A549 treated with RU486 at 1 μM for 4 hours (cell line): ENCODE measurements at places on chromosomes 2 and 18. TPM values are rescaled to one million over a fixed set of nuclear protein-coding genes. Genes with fewer than 3 reads are reported as not detected.

KCNG3 gene
- 0.62 to 1.0 TPM (median 0.73 TPM) in 5 replicates for total RNA-seq

UGT1A8 gene
- 0.06 to 0.13 TPM in 2 of 5 replicates, not detected in the others for total RNA-seq

COLEC12 gene
- 0.02 to 0.05 TPM (median 0.05 TPM) in 3 of 5 replicates, not detected in the others for total RNA-seq

CCDC150 gene
- total RNA-seq: 2.8 to 5.7 TPM (median 4.7 TPM) in 5 replicates

CLIP4 gene
- 18.2 to 28.6 TPM (median 24.8 TPM) in 5 replicates for total RNA-seq

SOWAHC gene
- 8.4 to 18.4 TPM (median 17.2 TPM) in 5 replicates for total RNA-seq

SALL3 gene
- not detected in 5 replicates for total RNA-seq

PSTPIP2 gene
- total RNA-seq: 0.23 to 0.40 TPM (median 0.31 TPM) in 5 replicates

IFT172 gene
- 6.9 to 9.3 TPM (median 8.3 TPM) in 5 replicates for total RNA-seq

CAPN13 gene
- total RNA-seq: 0.07 to 0.08 TPM in 2 of 5 replicates, not detected in the others

CENPO gene
- total RNA-seq: 43.2 to 55.2 TPM (median 47.0 TPM) in 5 replicates

STPG4 gene
- total RNA-seq: 0.10 to 0.17 TPM in 2 of 5 replicates, not detected in the others

RTTN gene
- total RNA-seq: 4.7 to 5.6 TPM (median 5.3 TPM) in 5 replicates

RFTN2 gene
- not detected in 5 replicates for total RNA-seq

KIAA2012 gene
- total RNA-seq: not detected in 5 replicates

FEV gene
- total RNA-seq: not detected in 5 replicates

LOXL3 gene
- total RNA-seq: 0.14 to 0.66 TPM (median 0.25 TPM) in 5 replicates

DYNC2LI1 gene
- 11.9 to 19.3 TPM (median 14.9 TPM) in 5 replicates for total RNA-seq

PTPN18 gene
- total RNA-seq: 26.9 to 29.3 TPM (median 27.3 TPM) in 5 replicates

MBOAT2 gene
- total RNA-seq: 16.6 to 31.7 TPM (median 30.7 TPM) in 5 replicates

MEP1B gene
- 0.06 TPM in 1 of 5 replicates, not detected in the others for total RNA-seq

TMEM178A gene
- 0.10 to 0.20 TPM (median 0.15 TPM) in 3 of 5 replicates, not detected in the others for total RNA-seq

LBX2 gene
- total RNA-seq: 2.7 to 4.1 TPM (median 3.4 TPM) in 5 replicates

LHCGR gene
- not detected in 5 replicates for total RNA-seq

FN1 gene
- total RNA-seq: 153 to 242 TPM (median 177 TPM) in 5 replicates

SULT1C4 gene
- 0.08 TPM in 1 of 5 replicates, not detected in the others for total RNA-seq

PDE11A gene
- 0.19 to 0.61 TPM (median 0.47 TPM) in 5 replicates for total RNA-seq

SCRN3 gene
- total RNA-seq: 12.0 to 17.6 TPM (median 15.3 TPM) in 5 replicates

UGT1A3 gene
- total RNA-seq: 0.10 to 0.22 TPM (median 0.13 TPM) in 3 of 5 replicates, not detected in the others

BOLL gene
- not detected in 5 replicates for total RNA-seq

ITGB6 gene
- total RNA-seq: 0.62 to 1.5 TPM (median 1.1 TPM) in 5 replicates

NMUR1 gene
- not detected in 5 replicates for total RNA-seq

TM4SF20 gene
- 6.4 to 10.7 TPM (median 9.8 TPM) in 5 replicates for total RNA-seq

LRRC30 gene
- not detected in 5 replicates for total RNA-seq

ACKR3 gene
- total RNA-seq: 19.7 to 29.6 TPM (median 24.3 TPM) in 5 replicates

SCN9A gene
- total RNA-seq: 2.5 to 5.7 TPM (median 5.2 TPM) in 5 replicates

ACTG2 gene
- 0.17 to 0.43 TPM (median 0.29 TPM) in 4 of 5 replicates, not detected in the other for total RNA-seq

POU3F3 gene
- total RNA-seq: 0.02 to 0.06 TPM in 2 of 5 replicates, not detected in the others

FBXO48 gene
- 0.45 to 0.56 TPM (median 0.49 TPM) in 5 replicates for total RNA-seq

TUBB8B gene
- 0.32 TPM in 1 of 5 replicates, not detected in the others for total RNA-seq

SLC30A3 gene
- 2.5 to 3.8 TPM (median 3.8 TPM) in 5 replicates for total RNA-seq

NCKAP5 gene
- total RNA-seq: 0.90 to 2.4 TPM (median 0.96 TPM) in 5 replicates

CFAP65 gene
- 0.05 to 0.32 TPM (median 0.16 TPM) in 5 replicates for total RNA-seq

SPATA3 gene
- total RNA-seq: not detected in 5 replicates

STAT4 gene
- 3.4 to 4.9 TPM (median 4.3 TPM) in 5 replicates for total RNA-seq

PROC gene
- 2.3 to 4.3 TPM (median 3.6 TPM) in 5 replicates for total RNA-seq

ST8SIA5 gene
- 0.32 TPM in 1 of 5 replicates, not detected in the others for total RNA-seq

HOXD4 gene
- total RNA-seq: 0.29 to 0.66 TPM (median 0.49 TPM) in 5 replicates

RAMP1 gene
- total RNA-seq: not detected in 5 replicates

HOXD1 gene
- 0.12 to 0.44 TPM (median 0.21 TPM) in 5 replicates for total RNA-seq
